Bronchial smooth muscle cell (primary cell): ENCODE measurements at places on chromosomes 2 and 18. TPM values are rescaled to one million over a fixed set of nuclear protein-coding genes. Genes with fewer than 3 reads are reported as not detected.

The EN1 gene
- under 0.01 TPM in 1 of 2 replicates, not detected in the other for total RNA-seq

The KLHL41 gene
- total RNA-seq, result 2.5 and 16.7 TPM in 2 replicates

The GALNT3 gene
- total RNA-seq, result 0.16 and 0.17 TPM in 2 replicates

The RESP18 gene
- total RNA-seq, result not detected in 2 replicates

The DNAJC5G gene
- total RNA-seq, result not detected in 2 replicates

The OR6B2 gene
- not detected in 2 replicates for total RNA-seq

The CYTIP gene
- 0.16 TPM in 1 of 2 replicates, not detected in the other for total RNA-seq

The NFATC1 gene
- 2.8 and 3.1 TPM in 2 replicates for total RNA-seq

The PROC gene
- total RNA-seq, result not detected in 2 replicates

The DSG1 gene
- not detected in 2 replicates for total RNA-seq

The CFAP65 gene
- under 0.01 TPM in 1 of 2 replicates, not detected in the other for total RNA-seq

The CPO gene
- total RNA-seq, result 0.16 and 0.17 TPM in 2 replicates

The ALK gene
- total RNA-seq, result under 0.01 and 0.16 TPM in 2 replicates

The ESPNL gene
- total RNA-seq, result 0.60 and 2.7 TPM in 2 replicates

The UGT1A8 gene
- not detected in 2 replicates for total RNA-seq

The ASAP2 gene
- total RNA-seq, result 18.6 and 20.1 TPM in 2 replicates

The ELOA2 gene
- total RNA-seq, result under 0.01 TPM in 1 of 2 replicates, not detected in the other

The ARHGAP25 gene
- 0.09 and 0.47 TPM in 2 replicates for total RNA-seq

The PLCL1 gene
- total RNA-seq, result 0.60 and 3.0 TPM in 2 replicates

The NAT8 gene
- total RNA-seq, result not detected in 2 replicates

The MYL12B gene
- 398 and 421 TPM in 2 replicates for total RNA-seq

The FAM237A gene
- total RNA-seq, result not detected in 2 replicates

The CENPA gene
- 0.26 and 1.6 TPM in 2 replicates for total RNA-seq

The MMADHC gene
- total RNA-seq, result 117 and 180 TPM in 2 replicates

The EFEMP1 gene
- 267 and 520 TPM in 2 replicates for total RNA-seq

The SH3BP4 gene
- 21.6 and 22.8 TPM in 2 replicates for total RNA-seq

The PLGLB1 gene
- total RNA-seq, result 0.32 TPM in 1 of 2 replicates, not detected in the other

The IL18RAP gene
- not detected in 2 replicates for total RNA-seq

The IL37 gene
- not detected in 2 replicates for total RNA-seq

The SERPINB11 gene
- total RNA-seq, result not detected in 2 replicates
